ENCODE measurements at places on chromosomes 2 and 18.

DNA sequence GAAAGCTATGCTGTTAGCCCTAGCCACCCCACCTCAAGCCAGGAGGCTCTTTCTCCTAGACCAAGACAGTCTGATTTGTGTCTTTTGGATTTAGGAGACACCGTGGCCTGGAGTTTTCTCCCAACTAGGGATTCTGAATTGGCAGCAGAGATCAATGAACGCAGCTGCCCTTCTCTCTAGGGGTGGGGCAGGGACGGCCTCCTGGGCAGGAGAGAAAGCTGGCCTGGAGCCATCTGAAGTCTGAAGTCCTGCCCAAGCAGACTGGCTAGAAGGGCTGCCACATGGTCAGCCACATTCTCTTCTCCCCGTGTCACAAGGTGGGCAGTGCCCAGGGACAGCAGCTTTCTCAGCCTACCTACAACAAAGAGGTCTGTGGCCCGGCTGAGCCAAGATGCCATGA lies 45.1 kb downstream of the PIEZO2 start:
- no peak for DNase-seq

- DNase-seq: no peak
Observed at GRCh38 chr2:39642051-39642718, 23.5 kb upstream of the TMEM178A start.

GRCh38 chr2:19702267-19702666 lies 199.5 kb downstream of the TTC32 start:
- no peak for DNase-seq

- no peak for DNase-seq
Observed at GRCh38 chr2:172089005-172089504, 3.7 kb downstream of the DLX1 start.

DNA sequence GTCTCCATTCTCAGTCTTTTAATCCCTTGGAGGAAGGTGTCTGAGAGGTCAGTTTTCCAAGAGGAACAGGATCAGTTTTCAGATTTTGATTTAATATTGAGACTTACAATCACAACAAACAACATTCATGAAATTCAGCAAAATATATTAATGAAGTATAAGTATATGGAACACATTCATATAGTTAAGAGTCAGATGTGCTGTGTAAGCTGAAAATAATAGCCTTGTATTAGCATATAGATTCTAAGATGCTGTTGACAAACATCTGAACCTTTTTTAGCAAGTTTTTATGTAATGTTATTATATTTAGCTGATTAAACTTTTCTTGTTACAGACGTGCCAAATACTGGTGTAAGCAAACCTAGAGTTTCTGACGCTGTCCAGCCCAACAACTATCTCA lies 163.9 kb downstream of the PKP4 start:
- no peak for DNase-seq

DNA sequence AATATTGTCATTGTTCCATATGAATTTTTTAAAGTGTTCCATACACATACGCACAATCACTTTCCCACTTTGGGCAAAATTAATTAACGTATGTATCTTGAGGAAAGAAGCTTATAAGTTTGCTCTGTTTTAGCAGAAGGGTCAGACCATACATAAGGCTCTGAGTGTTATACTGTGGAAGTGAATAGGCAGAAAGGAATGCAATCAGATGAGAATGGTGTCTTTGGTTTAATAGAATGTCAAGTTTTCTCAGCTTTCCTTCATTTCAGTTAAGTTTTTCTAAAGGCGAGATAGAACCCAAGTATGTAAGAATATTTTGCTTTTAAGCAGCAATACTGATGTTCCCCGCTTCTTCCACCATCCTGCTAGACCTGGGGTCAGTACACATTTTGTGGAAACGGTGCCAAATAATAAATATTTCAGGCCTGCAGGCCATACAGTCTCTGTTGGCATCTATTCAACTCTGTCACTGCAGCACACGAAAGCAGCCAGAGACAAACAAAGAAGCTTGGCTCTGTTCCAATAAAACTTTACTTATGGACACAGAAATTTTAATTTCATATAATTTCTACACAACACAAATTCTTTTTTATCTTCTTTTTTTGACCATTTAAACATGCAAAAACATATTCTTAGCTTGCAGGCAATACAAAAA lies 100.6 kb downstream of the UPP2 start:
- no peak for DNase-seq

GRCh38 chr18:60215432-60215831 lies 157.1 kb downstream of the MC4R start:
- DNase-seq: no peak

- no peak for DNase-seq
Observed at GRCh38 chr2:30761226-30761625, 46.0 kb downstream of the CAPN13 start.
